ENCODE measurements at places on chromosomes 5 and 9.

DNA sequence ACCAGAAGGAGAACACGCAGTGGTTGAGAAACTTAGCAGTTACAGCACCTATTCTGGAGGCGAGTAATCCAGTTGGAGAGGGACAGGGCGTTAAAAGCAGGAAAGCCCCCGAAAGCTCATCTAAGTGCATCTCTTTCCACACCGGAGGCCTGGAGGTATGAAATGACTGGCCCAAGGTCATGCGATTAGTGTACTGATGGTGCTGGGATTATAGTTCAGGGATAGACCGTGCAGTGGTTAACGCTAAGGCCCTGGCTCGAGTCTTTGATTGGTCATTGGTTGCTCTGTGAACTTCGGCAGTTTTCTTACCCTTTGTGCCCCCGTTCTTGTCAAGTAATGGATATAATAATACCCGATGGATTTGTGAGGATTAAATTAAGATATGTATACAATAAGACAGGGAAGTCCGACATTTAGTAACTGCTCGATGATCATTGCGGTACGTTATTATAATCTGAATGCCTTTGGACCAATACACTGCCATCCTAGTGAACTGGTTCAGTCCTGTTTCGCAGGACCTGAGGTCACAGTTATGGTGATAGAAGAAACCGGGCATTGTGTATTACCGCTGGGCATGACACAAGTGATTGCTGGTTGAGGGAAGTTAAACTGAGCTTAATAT is 960 bp downstream of the CANX start:
- no peak for DNase-seq

- DNase-seq: no peak
Measured at GRCh38 chr9:69317081-69317480, 7.9 kb upstream of the ENTREP1 start.

- no peak for DNase-seq
Measured at GRCh38 chr9:74499111-74499601, 2.0 kb downstream of the RORB start.

GRCh38 chr9:132020272-132020671 is 59.4 kb downstream of the MED27 start:
- DNase-seq: no peak

DNA sequence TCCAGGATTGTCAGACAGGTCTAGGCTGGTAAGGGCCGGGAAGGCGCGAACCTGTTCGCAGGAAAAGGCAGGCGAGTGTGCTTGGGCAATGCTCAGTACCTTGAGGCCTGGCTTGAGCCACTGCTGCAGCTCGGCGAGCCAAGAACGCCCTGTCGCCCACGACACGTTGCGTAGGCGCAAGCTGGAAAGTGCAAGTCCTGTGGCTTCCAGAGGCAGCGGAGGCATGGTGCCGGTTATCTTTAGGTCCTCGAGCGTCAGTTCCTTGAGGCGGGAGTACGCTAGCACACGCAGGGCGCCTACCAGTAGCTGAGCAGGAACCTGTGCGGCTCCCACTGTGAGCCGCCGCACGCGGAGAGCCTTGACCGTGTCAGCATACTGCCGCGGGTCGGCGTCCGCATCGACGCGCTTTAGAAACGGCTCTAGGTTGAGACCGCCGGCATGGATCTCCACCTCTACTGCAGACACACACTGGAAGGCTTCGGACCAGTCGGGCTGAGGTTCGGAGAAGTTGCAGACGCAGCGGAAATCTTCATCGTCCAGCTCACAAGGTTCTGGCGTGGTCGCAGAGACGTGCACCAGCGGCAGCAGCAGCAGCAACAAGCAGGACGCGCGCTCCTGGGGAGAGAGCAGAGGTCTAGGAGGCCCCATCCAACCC is 482 bp downstream of the CD14 start:
- DNase-seq: peak; percentile 17

GRCh38 chr9:135273008-135273407 is 185.5 kb downstream of the OLFM1 start:
- DNase-seq: no peak

- DNase-seq: no peak
Measured at GRCh38 chr9:38681747-38682227, 38.1 kb downstream of the FAM240B start.

DNA sequence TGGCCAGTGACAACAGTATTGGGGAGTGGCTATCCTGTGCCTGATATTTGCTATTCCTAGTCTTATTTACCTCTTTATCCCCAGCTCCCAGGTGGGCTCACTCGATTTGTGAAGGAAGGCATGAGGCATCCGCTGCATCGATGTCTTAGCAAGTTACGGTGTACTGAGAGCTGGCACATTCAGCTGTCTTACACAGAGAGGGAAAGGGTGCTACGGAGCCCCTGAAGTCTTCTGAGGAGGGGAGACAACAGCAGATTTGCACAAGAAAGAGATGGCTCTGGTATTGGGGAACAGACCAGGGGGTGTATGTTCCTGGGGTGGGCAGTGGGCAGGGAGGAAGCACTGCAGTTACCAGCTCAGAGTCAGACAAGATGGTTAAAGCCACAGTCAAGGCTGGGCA is 172.6 kb downstream of the FGF18 start:
- DNase-seq: no peak

GRCh38 chr9:93097511-93098201 is 1.6 kb downstream of the CARD19 start:
- no peak for DNase-seq

- DNase-seq: no peak
Measured at GRCh38 chr5:180787711-180788431, 14.7 kb downstream of the MGAT1 start.

DNA sequence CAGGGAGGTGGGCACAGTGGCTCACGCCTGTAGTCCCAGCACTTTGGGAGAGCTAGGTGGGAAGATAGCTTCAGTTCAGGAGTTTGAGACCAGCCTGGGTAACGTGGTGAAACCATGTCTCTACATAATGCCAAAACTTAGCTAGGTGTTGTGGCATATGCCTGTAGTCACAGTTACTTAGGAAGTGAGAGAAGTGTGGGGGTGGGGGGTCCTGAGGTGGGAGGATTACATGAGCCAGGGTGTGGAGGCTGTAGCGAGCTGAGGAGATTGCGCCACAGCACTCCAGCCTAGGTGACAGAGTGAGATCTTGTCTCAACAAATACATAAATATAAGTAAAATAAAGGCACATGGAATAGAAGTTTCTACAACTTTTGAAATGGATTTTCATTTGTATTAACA is 23.1 kb downstream of the VCAN start:
- no peak for DNase-seq

GRCh38 chr5:140015706-140016105 is 27.4 kb downstream of the NRG2 start:
- no peak for DNase-seq

GRCh38 chr5:132385326-132386105 is 16.0 kb downstream of the SLC22A5 start:
- DNase-seq: peak; percentile 54

DNA sequence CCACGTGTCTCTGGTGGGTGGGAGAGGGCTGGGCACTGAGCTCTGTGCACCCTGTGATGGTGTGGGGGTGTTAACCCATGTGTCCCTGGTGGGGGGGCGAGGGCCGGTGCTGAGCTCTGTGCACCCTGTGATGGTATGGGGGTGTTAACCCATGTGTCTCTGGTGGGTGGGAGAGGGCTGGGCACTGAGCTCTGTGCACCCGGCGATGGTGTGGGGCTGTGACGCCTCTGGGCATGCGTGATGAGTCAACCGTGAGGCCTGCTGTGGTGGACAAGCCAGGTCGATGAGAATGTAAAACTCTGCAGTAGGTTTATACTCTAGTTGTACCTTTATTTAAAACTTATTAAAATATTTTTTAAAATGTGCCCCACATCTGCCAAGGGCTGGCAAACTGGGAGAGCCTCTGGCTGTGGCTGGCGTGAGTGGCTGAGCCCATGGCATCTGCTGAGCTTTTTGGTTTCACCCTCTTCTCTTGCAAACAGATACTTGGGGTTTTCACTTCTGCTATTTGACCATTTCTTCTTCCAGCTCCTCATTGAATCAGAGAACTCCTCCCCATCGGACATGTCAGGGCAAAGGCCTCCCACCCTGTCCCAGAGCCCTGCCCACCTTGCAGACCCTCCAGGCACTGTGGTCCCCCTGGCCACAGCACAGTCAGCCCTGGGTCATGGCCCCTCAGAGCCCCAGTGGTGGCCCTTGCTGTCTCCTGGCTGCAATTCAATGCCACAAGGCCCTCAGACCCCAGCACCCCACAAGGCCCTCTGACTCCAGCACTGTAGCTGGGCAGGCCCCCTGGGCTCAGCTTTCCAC is 18.5 kb upstream of the EXOC3 start:
- DNase-seq: peak; percentile 93

DNA sequence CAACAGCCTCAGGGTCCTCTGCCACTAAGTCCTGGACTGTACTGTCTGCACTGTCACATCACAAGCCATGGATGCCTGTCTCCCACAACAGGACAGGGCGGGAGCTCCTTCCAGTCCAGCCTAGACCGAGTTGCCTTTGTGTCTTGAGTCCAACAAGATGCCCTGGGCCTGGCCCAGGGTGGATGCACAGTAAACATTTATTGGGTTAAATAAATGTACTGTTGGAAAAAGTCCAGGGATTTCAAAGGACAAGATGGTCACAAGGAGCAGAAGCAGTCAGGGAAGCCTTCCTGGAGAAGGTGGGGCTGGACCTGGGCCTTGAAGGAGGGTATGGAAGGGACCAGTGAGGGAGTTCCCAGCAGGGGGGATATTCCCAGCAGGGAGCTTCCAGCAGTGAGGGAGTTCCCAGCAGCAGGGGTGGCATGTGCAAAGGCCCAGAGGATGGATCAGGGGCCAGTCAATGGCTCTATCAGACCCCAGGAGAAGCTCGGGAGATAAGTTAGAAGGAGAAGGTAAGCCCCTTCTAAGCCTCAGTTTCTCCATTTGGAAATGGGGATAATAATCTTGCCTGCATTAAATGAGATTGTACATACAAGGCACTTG is 72.7 kb upstream of the NEURL1B start:
- DNase-seq: no peak

DNA sequence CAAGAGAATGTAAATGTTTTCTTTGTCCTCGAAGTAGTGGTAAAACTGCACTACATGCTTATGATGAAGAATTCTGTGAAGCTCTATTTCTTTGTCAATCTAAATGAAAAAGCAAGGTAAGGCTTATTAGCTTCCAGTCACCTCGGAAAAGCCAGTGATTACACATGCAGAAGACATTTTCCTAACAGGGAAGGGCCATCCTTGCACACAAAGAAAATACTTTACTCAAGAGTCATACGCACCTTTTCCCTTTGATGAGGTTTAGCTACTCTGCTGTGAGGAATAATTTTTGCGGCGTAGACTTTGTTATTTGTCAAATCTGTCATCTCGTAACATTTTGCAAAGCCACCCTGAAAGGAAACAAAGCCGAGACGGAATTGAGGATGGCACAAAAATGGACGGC is 1.1 kb downstream of the PLK2 start:
- DNase-seq: no peak

GRCh38 chr5:58793888-58794657 is 211.2 kb downstream of the RAB3C start:
- no peak for DNase-seq

- DNase-seq: no peak
Measured at GRCh38 chr9:22285066-22285465, 161.6 kb upstream of the DMRTA1 start.

GRCh38 chr9:120768247-120768646 is 25.0 kb downstream of the FBXW2 start:
- DNase-seq: no peak

GRCh38 chr5:132199116-132199680 is 28.5 kb downstream of the P4HA2 start:
- no peak for DNase-seq

DNA sequence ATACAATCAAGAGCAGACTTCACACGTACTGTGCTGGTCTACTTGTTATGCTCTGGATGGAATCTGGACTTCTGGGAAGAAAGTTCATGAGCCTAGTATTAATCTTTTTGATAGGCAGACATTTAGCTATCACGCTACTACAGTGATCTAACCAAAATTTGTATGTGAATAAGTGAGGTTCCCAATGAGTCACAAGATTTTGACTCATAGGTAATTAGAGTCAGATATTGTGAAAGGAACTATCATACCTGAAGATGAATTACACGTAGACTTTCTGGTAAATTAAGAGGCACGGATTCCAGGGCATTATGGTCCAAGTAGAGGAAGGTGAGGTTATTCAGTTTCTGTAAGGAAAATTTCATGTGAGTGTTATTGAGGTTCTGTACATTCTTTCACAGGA is 18.4 kb downstream of the OGN start:
- DNase-seq: no peak

DNA sequence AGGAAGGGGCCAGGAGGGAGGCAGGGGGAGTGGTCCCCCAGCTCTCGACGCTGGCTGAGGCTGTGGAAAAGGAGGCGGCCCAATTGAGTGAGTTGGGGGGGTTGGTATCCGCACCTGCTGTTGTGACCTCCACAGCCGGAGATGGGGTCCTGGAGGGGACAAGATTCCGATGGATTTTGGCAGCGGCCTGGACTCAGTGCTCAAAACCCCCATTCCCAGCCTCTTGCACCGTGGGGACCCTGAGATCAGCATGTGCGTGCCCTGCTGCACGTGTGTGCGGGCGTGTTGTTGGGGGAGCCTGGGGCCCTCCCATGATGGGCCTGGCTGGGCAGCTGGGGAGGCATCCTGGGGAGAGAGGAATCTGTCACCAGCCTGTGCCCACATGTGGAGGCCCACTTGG is 15.0 kb downstream of the CNTFR start:
- DNase-seq: no peak

GRCh38 chr9:35868933-35869332 is 1.3 kb downstream of the OR13J1 start:
- no peak for DNase-seq

GRCh38 chr5:30450153-30450552 is 743.3 kb upstream of the CDH6 start:
- DNase-seq: no peak

GRCh38 chr9:35518981-35519679 is 29.2 kb downstream of the RUSC2 start:
- no peak for DNase-seq

GRCh38 chr5:56640763-56641406 is 174.5 kb upstream of the MAP3K1 start:
- DNase-seq: no peak

DNA sequence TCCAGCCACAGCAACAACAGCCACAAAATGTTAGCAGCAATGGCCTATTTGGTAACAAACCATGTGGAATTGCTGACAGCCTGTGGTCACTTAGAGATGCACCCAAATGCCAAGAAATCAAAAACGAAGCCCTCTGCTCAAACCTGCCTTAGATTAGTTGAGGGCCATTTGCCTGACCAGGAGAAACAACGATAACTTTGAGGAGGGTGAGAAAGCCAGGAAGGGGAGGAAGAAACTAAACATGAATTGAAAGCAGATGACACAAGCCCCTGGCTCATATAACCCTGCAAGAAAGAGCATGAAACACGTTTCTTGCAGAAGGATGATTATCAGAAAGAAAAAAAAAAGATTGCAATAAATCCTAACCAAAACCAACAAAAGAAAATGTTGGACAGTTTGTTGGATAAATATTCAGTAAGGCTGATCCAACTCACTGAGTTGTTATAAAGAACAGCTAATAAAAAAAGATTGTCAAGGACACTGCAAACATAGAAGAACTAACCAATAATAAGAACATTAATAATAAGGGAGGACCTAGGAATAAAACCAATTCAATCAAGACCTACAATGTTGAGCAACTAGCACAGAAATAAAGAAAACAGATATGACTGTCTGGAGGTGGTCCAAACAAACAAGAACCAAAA is 140.5 kb upstream of the SLC30A5 start:
- no peak for DNase-seq

Data from GM19239 (cell line).